Chondrocyte (in vitro differentiated cells): ENCODE measurements at places on chromosomes 4 and X. TPM values are rescaled to one million over a fixed set of nuclear protein-coding genes. Genes with fewer than 3 reads are reported as not detected.

The TMEM154 gene
- 1.8 to 2.9 TPM (median 2.2 TPM) in 3 replicates for total RNA-seq

DNA sequence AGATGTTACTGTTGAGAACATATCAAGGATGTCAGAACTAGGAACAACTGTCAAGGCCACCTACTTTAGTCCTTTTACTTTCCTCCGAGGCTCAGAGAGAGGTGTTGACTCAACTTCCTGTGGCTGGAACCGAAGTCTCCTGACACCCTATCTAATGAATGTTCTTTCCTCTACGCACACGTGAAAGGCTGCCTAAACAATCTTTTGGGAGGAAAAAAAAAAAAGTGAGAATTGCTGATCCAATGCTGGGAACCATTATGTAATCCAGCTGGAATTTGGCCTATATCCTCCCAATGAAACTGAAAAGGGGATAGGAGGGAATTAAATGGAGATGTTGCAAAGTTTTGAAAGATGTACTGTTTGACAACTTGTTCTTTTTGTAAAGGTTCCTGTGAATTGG, 8.3 kb upstream of the MAP7D3 start:
- peaks cover 86% of the 10 kb centered on the region for H3K4me1 ChIP-seq
- peak overlapping the region; percentile 88 for H3K27ac ChIP-seq
- no peaks in the 10 kb centered on the region for H3K27me3 ChIP-seq
- DNase-seq, result no peak

- H3K27ac ChIP-seq, result no peak overlapping the region
- peaks cover 32% of the 10 kb centered on the region for H3K4me1 ChIP-seq
- DNase-seq, result no peak
- H3K4me3 ChIP-seq, result no peak overlapping the region
Observed at GRCh38 chr4:139977838-139978609, 176.0 kb downstream of the MAML3 start.

The FGFR3 gene
- 1.3 to 4.3 TPM (median 3.4 TPM) in 3 replicates for total RNA-seq

The ADAM29 gene
- total RNA-seq, result not detected in 3 replicates

DNA sequence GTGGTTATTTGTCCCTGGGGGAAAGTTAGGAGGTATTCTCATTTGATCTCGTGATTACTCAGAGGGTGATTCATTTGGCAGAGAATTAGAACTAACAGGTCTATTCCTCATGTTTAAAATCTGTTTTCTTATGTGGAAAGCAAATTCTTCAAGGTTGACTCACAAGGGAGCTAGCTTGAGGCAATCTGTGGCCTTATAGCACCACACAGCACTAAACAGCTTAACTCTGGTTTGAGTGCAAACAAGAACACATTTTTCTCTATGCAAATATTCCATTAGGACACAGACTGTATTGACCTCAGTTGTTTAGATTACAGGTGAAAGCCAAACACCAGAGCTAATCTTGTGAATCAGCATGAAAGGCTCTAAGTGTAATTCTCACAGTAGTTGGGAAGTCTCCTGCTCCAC, 694.4 kb upstream of the POU3F4 start:
- no peak overlapping the region for H3K27ac ChIP-seq
- no peaks in the 10 kb centered on the region for H3K36me3 ChIP-seq
- H3K27me3 ChIP-seq, result no peaks in the 10 kb centered on the region
- DNase-seq, result no peak

GRCh38 chr4:89545315-89545714, 237.7 kb upstream of the GPRIN3 start:
- no peaks in the 10 kb centered on the region for H3K27me3 ChIP-seq
- no peak for DNase-seq
- H3K27ac ChIP-seq, result no peak overlapping the region
- H3K4me1 ChIP-seq, result no peaks in the 10 kb centered on the region
- H3K4me3 ChIP-seq, result no peak overlapping the region
- H3K36me3 ChIP-seq, result no peaks in the 10 kb centered on the region

DNA sequence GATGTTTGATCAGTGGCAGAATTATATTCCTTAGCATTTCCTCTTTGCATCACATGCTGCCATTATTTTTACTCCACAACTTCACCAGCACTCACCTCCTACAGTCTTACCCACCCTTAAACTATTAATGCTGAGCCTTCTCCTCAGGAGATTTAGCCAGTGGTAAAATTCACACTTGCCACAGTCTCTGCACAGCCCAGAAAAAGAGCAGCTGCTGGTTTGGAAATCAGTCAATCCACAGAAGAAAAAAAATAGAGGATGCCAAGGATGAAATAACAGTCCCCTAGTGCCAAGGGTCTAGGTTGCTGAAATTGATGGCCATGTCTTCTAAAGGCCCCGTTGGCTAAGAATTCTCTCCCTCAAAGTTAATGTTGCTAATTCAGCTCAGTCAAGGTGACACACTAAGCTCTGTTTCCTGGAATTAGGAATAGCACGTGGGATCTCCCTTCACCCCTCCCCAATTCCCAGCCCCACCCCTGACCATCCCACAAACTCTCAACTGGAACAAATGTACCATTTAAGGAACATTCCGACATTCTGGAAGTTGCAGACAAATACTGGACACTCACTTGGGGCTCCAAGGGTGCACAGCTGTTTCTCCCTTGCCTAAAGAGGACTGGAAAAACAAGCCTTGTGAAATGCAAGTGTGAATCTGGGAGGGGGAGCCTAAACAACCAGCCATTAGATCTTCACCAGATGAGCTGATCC, 5.7 kb downstream of the ATP1B4 start:
- no peak overlapping the region for H3K27ac ChIP-seq
- DNase-seq, result no peak
- H3K36me3 ChIP-seq, result no peaks in the 10 kb centered on the region
- no peaks in the 10 kb centered on the region for H3K27me3 ChIP-seq
- H3K4me1 ChIP-seq, result peaks cover 2% of the 10 kb centered on the region
- no peak overlapping the region for H3K4me3 ChIP-seq

DNA sequence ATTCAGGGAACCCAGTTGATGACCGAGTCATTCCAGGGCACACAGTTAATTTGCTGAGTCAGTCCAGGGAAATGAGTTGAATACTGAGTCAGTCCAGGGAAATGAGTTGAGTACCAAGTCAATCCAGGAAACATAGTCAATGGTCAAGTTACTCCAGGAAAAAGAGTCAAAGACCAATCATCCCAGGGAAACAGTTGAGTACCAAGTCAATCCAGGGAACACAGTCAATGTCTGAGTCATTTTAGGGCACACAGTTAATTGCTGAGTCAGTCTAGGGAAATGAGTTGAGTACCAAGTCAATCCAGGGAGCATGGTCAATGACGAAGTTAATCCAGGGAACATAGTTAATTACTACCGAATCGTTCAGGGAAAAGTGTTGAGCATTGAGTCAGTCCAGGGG, 754.4 kb downstream of the NLGN4X start:
- no peak overlapping the region for H3K27ac ChIP-seq
- H3K4me3 ChIP-seq, result no peak overlapping the region
- H3K36me3 ChIP-seq, result no peaks in the 10 kb centered on the region
- H3K27me3 ChIP-seq, result no peaks in the 10 kb centered on the region
- no peak for DNase-seq

GRCh38 chr4:104330125-104330905, 164.4 kb downstream of the CXXC4 start:
- no peak for DNase-seq
- H3K4me1 ChIP-seq, result no peaks in the 10 kb centered on the region
- H3K36me3 ChIP-seq, result no peaks in the 10 kb centered on the region
- no peak overlapping the region for H3K4me3 ChIP-seq

GRCh38 chr4:123081971-123082370, 159.6 kb upstream of the NUDT6 start:
- no peaks in the 10 kb centered on the region for H3K4me1 ChIP-seq
- no peak overlapping the region for H3K4me3 ChIP-seq
- H3K36me3 ChIP-seq, result peaks cover 3% of the 10 kb centered on the region
- H3K27ac ChIP-seq, result no peak overlapping the region

DNA sequence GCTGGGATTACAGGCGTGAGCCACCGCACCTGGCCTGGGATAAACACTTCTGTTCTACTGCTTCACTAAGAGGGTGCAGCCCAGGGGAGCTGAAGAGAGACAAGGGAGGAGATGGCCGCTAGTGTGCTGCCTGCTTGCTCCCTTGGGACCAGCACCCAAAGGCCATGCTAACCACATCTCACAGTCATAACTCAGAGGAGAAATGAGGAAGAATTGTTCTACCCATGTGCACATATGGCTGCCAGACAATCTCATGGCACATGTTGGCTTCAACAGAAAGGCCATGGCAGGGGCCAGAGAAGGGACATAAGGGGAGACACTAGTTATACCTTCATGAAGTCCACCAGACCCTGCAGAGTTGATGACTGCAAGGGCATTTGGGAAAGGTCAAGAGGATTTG, 22.4 kb downstream of the CLDN22 start:
- H3K4me1 ChIP-seq, result peaks cover 20% of the 10 kb centered on the region
- no peak for DNase-seq
- H3K27ac ChIP-seq, result no peak overlapping the region
- no peak overlapping the region for H3K4me3 ChIP-seq

GRCh38 chr4:94466923-94467322, 15.2 kb downstream of the PDLIM5 start:
- H3K4me3 ChIP-seq, result no peak overlapping the region
- peaks cover 85% of the 10 kb centered on the region for H3K4me1 ChIP-seq
- H3K27me3 ChIP-seq, result no peaks in the 10 kb centered on the region
- H3K27ac ChIP-seq, result peak overlapping the region; percentile 70
